ENCODE measurements at places on chromosomes 7 and 10. TPM values are rescaled to one million over a fixed set of nuclear protein-coding genes. Genes with fewer than 3 reads are reported as not detected.

- no peak for DNase-seq
Measured at GRCh38 chr7:2882111-2882510, 38.0 kb upstream of the GNA12 start.

The METTL2B gene
- 18.4 TPM for total RNA-seq

DNA sequence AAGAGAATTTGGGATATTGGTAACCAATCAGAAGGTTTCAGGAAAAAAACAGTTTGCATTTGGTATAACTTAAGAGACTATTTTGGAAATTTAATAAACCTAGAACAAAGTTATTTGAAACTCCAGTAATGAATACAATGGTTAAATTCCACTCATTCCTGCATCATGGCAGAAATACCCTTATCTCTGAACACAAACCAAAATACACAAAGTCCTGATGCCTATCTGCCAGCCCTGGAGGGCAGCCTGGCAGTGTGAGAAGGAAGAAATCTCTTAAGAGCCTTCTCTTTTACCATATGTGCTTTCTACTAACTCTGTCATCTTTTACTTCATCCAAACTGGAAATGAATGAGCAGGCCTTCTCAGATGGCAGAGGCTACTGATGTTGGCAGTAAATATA is 147.1 kb upstream of the LYZL1 start:
- no peak for DNase-seq

DNA sequence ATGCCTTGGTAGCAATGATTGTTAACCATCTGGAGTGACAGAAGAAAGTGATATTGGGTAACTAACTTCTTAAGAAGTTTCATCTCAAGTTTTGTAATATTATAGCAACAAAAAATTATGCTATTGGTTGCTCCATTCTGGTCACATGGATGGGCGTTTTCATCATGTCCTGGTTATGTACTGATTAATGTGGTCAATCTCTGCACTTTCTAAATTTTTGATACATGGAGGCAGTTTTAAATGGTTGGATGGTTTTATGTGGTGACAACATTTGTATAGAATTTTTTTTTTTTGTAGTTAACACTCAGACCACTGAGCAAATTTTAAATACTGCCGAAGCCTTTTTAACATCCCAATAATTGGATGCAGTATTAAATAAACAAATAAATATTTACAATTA is 55.2 kb upstream of the CCAR1 start:
- DNase-seq: no peak

- DNase-seq: no peak
Measured at GRCh38 chr7:70052691-70053090, 454.4 kb downstream of the AUTS2 start.

DNA sequence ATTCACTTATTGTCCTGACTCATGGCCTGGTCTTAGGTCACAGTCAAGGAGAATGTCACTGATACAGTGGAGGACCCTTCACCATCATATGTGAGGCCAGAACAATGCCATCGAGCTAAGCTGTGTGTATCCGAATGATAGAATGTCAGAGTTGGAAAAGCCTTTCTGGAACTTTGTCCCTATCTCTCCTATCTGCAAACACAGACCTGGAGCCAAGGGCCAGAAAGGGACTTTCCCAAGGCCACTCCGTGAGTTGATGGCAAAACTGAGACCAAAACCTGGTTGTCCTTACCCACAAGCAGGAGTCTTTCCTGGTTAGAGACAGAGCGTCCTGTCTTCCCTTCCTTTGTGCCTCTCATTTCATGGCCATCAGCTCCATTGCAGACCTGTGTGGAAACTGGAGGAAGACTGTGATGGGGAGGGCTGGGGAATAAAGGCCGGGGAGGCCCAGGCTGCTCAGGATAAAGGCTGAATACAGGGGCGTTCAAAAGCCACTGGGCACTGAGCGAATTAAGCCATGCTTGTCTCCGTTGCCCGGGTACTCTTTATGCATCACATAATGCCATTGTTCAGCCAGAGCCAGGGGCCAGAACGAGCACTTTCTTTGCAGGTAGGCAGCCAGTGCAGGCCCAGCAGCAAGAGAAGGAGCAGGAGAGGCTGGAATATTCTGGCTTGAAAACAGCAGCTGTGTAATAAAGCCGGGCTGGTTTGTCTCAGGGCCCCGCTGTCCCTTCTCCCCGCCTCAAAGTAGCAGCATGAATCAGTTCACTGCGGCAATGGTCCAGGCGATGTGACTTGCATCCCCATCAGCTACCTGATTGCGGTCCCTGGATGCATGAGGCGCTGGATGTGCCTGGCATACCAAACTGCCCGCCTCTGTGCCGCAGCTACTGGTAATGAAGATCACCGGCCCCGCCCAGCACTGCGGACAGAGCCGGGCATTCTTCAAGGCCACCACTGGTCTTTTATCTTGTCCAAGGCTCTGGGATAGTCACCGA is 143.0 kb downstream of the RPS24 start:
- DNase-seq: no peak

GRCh38 chr10:10160821-10161312 is 856.8 kb upstream of the CELF2 start:
- no peak for DNase-seq

DNA sequence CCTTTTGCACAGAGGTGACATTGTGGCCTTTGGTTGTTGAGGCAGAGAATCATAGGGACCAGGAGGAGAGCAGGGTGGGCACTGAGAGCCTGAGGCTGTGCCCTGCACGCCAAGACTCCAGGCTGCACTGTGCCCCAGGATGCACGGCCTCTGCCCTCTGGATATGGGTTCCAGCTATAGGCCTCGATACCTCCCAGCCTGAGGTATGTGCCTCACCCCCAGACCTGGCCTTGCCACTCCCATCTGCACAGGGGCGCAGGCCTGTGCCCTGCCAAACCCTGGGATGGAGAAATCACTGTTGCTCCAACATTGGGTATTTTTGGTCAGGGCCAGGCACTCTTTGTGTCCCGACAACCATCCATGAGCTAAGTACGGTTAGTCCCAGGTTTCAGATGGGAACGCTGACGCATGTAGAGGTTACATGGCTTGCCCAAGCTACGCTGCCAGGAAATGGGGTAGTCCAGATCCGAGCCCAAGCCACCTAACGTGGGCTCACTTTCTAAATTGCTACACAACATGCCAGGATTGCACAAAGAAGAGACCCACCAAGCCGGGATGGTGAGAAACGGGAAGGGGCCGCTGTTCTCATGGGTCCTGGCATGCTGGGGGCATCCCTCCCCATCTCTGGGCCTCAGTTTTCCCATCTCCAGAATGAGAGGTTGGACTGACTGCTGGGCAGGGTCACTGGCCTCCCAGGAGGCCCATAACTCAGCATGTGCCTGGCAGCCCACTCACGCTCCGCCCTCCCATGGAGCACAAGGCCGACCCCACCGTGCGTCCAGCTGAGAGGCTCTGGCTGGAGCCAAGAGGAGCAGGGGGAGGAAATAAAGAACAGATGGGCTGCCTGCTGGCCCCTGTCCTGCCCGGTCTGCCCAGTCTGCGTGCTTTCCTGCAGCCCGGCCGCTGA is 44.2 kb downstream of the ZCCHC24 start:
- no peak for DNase-seq

DNA sequence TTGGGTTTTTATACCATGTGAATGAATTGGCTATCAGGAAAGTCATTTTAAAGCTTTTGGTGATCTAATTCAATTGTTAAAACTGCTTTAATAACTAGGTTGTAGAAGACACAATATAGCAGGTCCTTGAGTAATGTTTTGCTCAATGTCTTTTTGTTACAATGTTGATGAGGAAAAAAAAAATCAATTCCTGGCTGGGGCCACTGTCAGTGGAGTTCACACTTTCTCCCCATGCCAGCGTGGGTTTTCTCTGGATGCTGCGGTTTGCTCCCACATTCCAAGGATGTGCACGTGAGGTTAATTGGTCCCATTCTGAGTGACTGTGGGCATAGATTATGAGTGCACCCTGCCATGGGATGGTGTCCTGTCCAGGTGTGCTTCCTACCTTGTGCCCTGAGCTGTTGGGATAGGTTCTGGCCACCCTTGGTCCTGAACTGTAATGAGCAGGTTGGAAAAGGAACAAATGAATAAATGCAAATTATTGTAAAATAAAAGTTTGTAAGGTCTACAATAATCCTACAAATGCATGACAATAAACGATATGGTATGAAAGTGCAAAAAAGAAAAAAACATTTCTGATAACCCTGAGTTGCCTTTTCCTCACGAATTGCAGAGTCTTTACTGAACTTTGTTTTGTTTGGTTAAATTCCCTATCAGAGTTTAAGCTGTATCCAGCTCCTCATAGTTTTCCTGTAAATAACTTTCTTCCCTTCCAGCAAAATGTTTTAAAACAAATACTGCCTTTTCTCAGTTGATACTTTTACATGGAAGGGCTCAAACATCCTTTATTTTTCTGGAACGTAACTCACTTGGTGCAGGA is 62.7 kb downstream of the AKR1C4 start:
- DNase-seq: no peak

The NPFFR1 gene
- total RNA-seq: not detected
